Suppressor macrophage treated with lipopolysaccharide for 1 hour (primary cell): ENCODE measurements at places on chromosomes 6 and 20.
A peak's percentile ranks its signal among the peaks of the same experiment; 100 is the strongest.

DNA sequence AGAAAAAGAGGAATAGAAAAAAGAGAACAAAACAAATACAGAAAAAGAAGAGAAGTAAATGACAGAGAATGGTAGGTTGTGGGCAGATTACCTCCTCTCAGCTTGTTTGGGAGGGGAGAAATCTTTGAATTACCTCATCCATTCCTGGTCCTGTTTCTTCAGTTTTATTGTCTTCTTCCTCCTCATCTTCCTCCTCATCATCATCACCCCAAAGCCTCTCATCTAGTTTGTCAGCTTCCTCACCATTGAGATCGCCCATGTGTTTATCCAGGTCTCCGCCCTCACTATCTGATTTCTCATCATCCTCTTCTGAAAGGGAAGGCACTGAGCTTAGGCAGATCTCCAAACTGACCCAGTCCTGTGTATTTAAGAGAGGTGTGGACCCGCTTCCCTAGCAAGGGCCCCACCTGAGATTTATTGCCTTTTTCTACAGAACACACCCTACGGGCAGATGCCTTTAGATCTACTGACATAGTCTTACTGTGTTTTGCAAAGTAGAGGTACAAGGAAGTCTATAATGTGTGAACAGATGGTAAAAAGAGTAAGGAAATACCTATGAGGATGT is 24.2 kb upstream of the LYRM2 start:
- DNase-seq: no peak

GRCh38 chr6:140321891-140322290 is 947.4 kb upstream of the CITED2 start:
- peak; percentile 45 for DNase-seq

DNA sequence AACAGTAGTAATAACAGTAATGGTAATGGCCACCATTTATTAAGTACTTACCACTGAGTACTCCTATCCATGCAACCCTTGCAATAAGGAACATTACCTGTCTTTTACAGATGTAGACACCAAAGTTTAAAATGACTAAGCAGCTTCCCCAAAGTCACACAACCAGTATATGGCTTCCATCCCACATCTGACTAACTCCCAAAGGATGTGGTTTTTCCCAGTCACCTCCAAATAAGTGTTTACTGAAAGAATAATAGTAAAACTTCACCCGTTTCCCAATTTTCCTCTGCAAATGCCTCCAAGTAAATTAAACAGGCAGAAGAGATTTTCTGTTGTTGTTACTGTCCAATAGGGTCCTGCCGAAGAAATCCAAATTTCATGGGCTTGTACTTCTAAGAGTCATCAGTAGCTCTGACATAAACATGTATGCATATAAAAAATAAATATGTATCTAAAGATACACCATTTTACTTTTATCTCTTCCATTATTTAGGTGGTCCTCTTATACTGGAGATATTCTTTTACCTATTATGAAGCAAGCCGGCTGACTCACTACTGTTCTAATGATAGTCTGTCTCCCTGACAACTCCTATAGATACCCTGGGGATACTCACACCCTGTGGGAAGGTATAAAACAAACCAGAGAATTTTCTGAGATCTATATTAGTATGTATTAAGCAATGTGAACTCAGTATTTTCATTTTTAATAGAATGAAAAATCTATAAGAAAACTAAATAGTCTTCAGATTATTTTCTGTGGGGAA is 77.9 kb upstream of the ID4 start:
- no peak for DNase-seq

DNA sequence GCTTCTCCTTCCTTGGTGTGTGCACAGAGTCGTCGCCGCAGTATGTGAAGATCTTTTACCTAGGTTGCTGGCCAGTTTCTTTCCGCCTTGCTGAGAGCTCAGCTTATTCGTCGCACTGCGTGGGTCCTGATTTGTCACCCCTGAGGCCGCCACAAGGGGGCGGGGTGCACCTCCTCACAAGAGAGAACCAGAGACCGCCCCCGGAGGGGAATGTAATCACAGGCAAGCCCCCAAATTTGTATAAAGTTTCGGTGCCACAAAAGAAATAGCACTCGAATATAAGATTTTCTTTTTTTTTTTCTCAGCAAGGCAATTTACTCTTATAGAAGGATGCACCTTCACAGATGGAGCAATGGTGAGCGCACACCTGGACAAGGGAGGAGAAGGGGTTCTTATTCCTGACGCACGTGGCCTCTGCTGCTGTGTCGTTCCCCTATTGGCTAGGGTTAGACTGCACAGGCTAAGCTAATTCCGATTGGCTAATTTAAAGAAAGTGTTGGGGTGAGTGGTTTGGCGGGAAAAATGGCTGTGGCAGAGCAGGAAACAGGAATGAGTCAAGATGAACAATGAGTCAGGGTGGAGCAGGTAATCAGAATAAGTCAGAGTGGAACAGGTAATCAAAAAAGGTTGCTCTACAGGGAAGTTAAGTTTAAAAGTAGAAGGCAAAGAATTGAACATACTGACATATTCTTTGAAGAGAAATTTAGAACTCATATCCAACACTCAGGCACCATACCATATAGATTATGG is 19.5 kb downstream of the NCOA3 start:
- DNase-seq: no peak

GRCh38 chr20:58993332-58994248 is 12.5 kb downstream of the NELFCD start:
- no peak for DNase-seq

GRCh38 chr20:47791084-47791599 is 5.9 kb upstream of the SULF2 start:
- no peak for DNase-seq

- peak; percentile 59 for DNase-seq
These were observed 21.7 kb downstream of the SERPINB9 start for GRCh38 chr6:2881423-2881822.

DNA sequence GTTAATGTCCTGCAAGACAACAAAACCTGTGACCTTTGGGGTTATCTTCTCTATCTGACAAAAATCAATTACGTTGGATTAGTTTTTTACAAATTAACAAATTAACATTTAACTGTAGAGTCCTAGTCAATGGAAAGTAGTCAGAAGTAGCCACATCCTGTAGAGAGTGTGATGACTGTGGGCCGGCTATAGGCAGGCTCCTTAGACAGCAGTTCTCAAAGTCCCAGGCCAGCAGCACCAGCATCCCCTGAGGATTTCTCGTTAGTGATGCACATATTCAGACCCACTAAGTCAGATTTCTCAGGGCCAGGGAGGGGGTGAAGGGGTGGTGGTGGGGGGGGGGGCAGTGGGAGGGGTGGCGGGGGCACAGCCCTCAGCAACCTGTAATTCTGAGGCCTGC is 37.2 kb downstream of the ZNF341 start:
- no peak for DNase-seq

DNA sequence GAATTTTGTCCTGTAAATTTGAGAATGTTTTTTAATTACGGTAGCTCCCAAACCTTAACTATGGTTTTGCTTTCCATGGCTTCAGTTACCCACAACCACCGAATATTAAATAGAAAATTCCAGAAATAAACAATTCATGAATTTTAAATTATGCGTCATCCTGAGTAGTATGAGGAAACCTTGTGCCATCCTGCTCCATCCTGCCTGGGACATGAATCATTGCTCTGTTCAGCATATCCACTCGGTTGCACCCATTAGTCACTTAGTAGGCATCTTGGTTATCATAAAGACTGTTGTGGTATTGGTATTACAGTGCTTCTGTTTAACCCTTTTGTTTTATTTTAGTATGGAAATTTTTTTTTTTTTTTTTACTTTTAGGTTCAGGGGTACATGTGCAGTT is 39.7 kb downstream of the KCNS1 start:
- peak; percentile 45 for DNase-seq
